ENCODE measurements at places on chromosomes 2 and 18.

DNA sequence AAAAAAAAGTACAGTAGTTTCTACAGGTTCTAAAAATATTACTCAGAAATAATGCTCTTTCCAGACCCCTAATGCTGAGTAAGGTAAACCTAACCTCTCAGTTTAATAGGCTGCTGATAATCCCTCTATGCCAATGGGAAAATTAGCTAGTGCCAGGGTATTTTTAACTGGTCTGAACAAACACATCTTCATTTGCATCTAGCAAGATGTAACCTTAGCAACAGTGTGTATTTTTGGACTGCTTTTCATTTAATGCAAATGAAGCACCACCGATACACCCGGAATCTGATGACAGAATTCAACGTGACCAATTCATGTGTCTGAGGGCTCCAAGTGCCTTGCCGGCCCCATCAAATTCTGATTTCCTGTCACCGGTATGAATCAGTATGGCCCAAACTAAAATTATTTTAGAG, 47.4 kb upstream of the CYRIA start:
- no peak for DNase-seq

- DNase-seq = no peak
These were observed 147.8 kb upstream of the KLHL29 start for GRCh38 chr2:23237147-23237546.

DNA sequence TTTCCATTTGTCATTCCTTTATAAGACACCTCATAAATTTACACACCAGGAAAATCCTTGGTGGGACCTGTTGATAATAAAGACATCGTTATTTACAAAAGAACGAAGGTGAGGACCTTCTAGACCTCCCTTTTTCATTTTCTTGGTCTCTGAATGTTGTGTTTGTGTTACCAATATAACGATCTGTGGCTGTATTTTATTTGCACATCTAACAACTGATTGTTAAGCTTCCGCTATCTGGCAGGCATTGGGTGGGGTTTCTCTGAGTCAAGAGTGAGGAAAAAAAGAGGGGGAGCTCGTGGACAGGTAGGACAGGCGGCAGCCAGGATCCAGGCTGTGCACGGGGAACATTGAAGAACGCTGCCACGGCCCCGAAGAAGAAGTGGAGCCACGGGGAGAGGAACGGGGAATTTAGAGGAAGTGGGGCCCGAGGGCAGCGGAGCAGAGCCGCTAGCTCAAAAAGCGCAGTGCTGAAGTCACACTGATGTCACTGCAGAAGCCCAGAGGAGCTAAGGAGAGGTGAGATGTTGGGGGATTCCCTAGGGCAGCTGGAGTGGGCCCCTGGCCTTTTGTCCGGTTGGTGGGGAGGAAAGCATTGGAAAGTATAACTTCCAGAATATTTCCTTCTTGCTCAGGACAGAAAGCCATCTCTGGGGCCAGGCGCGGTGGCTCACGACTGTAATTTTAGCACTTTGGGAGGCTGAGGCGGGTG, 20.9 kb upstream of the DNMT3A start:
- DNase-seq = no peak

DNA sequence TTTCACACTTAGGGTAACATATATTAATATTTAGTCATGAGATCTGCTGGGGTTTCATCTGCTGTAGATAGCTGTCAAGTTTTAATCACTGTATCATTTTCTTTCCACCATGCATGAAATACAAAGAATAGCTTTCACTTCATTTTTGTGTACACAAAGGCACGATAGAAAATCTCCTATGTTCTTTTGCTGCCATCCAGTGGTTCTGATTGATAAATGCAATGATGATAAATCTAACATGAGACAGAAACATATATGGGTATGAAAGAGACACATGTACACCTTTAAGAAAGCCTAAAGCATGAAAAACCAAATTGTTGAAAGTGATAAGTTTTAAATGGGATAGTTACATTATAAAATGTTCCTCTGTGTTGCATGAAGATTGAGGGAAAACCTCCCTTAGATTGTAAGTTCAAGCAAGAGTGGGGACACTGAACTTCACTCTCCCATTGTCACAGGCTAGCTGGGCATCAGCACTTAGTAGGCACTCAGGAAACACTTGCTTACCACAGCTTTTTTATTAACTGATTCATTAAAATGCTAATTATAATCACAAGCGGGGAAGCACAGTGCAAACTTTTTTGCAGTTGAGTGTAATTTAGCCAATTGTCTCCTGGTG, 31.2 kb downstream of the C1D start:
- no peak for DNase-seq

- no peak for DNase-seq
These were observed 63.7 kb downstream of the EIPR1 start for GRCh38 chr2:3313781-3314375.

- DNase-seq = no peak
These were observed 6.9 kb upstream of the TRAF3IP1 start for GRCh38 chr2:238313289-238313990.
